ENCODE measurements at places on chromosomes 5 and 9.

DNA sequence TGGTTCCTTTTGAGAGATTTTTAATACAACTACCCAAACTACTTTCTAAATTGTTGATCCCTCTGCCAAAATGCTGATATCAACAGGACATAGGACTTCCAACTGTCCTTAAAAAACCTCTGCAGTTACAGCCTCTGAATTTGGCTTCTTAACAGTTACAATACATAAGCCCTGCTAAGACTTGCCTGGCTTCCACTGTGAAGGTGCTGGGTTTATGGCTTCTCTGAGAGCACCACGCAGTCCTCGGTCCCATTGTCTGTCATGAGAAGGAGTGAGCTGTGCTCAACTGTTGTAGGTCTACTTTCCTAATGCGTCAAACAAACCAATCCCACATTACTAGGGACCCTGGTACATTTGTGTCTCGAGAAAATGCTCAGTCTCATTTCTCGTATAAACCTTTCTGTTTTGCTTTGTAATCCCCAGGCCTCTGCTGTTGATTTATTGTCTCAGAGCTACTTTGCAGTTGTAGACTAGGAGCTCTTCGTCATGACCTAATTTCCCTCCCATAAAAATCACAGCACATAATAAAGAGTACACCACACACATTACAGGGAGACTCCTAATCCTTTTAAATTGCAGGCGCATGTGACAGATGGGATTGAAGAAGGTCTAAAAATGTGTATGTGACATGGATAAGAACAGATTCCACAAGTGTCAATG, 274.9 kb downstream of the NR3C1 start:
- DNase-seq = no peak

DNA sequence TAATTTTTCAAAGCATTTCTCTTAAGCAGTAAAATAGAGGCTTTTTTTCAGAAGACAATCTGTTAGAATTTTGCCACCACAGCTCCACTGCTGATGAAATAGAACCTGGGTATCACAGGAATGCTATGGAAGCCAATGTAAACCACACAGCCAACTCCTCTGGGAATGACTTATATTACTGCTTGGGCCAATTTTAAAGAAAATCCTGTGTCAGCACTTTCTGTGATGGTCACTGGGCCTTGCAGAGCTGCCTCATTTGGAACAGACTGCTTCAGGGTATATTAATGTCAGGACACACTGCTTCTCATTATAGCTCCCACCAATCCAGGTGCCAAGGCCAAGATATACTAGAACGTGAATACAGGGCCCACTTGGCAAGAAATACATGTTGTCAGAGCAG, 144.1 kb upstream of the ACTBL2 start:
- no peak for DNase-seq

DNA sequence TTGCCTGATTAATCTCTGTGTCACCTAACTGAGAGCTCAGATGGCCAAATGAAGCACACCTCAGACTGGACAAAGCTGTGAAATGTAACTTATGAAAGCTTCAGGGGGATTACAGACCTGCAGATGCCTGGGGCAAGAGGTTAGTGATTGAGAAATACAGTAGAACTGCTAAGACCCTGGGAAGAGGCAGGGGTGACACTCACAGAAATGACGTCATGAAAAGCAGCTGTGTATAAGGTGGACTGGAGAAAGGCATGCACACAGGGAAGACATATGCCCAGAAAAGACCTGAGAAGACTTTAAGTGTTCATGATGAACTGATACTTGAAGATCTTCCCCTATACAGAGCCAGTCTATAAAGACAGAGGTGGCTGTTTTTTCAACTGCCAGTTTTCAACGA, 49.3 kb upstream of the SPTLC1 start:
- DNase-seq = no peak

DNA sequence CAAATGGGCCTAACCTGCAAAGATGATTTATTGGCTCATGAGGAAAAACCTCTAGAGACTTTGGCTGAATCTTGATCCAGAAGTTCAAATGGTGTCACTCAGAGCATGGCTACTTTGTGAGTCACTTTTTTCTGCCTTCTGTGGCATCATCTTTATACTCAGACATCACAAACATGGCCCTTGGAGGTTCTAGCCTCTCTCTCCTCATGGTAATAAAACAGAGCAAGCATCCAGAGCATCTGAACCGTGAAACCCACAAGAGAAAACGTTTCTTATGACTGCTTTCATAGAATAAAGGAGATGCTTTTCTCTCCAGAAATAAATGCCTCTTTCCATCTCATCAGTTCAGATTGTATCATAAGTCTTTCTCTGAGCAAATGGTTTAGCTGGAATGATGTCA, 780.3 kb downstream of the KCTD16 start:
- no peak for DNase-seq

- no peak for DNase-seq
Observed at GRCh38 chr5:32753051-32753450, 41.9 kb downstream of the NPR3 start.

DNA sequence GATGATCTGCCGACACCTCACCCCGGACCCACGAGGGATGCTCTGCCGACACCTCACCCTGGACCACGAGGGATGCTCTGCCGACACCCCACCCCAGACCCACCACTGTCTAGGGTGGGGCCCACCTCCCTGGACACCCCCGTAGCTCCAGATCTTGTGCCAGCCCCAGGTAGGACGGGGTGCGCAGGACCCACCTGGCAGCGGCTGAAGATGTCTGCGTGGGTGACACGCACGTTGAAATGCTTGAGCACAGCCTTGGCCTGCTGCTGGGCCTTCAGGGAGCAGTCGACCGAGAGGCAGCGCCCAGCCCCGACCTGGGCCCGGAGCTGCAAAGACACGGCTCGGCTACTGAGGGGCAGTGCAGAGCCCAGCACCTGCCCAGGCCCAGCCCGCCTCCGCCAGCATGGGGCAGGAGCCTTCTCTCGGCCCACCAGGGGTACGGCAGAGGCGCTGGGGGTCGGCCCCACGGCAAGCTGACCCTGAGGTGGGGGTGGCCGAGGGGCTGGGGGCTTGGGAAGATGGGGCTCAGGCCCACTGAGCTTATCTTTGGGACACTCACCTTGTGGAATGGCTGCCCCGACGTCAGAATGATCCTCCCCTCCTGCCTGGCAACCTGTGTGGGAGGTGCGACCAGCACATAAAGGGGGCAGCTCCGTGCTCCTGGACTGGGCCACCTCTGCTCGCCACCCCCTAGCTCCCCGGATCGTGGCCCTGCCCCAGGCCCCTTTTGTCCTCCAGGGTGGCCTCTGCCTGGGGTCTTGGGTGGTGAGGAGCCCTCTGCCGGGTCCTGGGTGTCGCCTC, 21.7 kb upstream of the NRARP start:
- DNase-seq = no peak

- no peak for DNase-seq
Observed at GRCh38 chr9:128901822-128902221, 19.0 kb upstream of the PHYHD1 start.

DNA sequence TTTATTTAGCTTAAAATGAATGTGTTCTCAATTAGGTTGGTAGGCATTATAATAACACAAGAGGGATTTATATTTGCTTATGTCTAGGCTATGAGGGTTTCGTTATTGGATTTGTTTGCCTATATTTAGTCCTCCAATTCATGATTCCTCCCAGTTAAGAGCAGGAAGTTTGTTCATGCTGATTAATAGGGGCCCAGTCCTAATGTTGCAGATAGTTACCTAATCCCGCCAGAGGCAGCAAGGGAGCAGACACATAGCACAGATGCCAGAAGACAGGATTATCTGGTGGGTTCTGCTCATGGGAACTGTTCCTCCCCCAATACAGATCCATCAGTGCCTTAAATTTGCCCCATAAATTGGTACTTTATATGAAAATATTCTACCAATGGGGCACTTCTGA, 100.8 kb upstream of the TLE4 start:
- DNase-seq = no peak

DNA sequence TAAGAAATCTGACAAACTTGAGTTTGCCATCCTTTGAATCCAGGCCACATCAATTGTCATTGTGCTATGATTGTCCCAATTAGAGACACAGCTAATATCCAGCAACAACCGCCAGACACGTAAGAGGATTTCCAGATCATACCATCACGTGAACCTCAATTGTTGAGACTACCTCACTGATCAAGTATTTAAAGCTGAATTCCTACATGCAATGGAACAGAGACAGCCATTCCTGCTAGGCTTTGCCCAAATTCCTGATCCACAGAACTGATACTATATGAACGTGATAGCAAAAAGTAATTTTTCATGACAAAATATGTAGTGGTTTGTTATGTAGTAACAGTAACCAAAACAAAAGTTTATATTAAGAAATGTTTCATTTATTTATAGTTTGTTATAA, 657.7 kb downstream of the PRR16 start:
- DNase-seq = no peak

DNA sequence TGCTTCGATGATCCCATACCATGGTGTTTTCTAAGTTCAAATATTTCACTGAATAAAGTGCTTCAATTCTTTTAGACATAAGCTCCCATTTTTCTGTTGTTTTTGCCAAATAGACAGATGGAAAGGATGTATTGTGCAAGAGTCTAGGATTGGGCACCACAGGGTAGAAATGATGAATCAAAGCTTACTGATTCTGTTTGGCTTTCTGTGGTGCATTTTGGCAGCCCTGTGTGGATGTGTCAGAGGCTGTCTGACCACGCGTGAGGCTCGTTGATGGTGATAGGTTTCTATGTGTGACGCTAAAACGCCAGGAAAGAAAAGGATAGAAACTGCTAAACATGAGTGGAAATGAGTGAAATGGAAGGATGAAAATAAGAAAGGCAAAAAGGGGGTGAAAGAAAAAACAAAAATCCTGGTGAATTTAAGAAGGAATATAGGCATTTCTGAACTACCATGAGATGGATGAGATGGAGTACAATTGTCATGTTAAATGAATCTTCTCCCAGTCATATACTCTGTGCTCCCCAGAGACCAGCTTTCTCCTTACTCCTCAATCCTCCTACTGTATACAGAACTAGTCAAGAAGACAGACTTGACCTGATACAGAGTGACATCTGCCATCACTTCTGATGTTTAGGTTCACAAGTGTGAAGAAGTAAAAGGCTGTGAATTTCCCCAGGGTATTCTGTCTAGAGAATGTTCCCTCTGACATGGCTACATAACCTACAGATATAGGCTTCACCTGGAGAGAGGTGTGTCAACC, 54.4 kb downstream of the ANKH start:
- no peak for DNase-seq

DNA sequence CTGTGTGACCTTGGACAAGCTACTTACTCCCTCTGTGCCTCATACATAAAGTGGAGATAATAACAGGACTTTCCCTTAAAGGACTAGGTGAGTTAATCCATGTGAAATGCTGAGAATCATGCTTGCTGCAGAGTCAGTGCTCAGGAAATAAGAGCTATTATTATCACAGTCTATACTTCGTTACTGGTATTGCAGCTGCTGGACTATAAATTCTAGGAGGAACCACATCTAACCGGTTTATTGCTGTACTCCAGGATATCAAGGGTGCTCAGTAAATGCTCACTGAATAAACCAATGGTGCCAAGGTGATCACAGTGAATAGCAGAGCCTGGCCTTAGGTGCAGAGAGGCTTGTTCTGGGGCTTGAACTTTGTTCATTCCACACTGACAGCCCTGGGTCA, 69.3 kb downstream of the HSPA4 start:
- no peak for DNase-seq

Data from A549 (cell line).